Neural progenitor cell (in vitro differentiated cells): ENCODE measurements at places on chromosomes 4 and X. TPM values are rescaled to one million over a fixed set of nuclear protein-coding genes. Genes with fewer than 3 reads are reported as not detected.
A peak's percentile ranks its signal among the peaks of the same experiment; 100 is the strongest.

The SASH3 gene
- total RNA-seq = not detected in 2 replicates

The PRRG1 gene
- 6.9 and 8.7 TPM in 2 replicates for total RNA-seq

The UNC5C gene
- 0.15 and 0.39 TPM in 2 replicates for total RNA-seq

- no peak overlapping the region for H3K27ac ChIP-seq
- H3K4me1 ChIP-seq = no peaks in the 10 kb centered on the region
- H3K4me3 ChIP-seq = no peak overlapping the region
Measured at GRCh38 chr4:168565130-168565529, 68.3 kb downstream of the PALLD start.

The FGF13 gene
- 19.2 and 23.8 TPM in 2 replicates for total RNA-seq

The ARHGEF38 gene
- total RNA-seq = 0.28 and 0.37 TPM in 2 replicates

The NSUN7 gene
- 29.1 and 37.4 TPM in 2 replicates for total RNA-seq

The GIMD1 gene
- not detected in 2 replicates for total RNA-seq

DNA sequence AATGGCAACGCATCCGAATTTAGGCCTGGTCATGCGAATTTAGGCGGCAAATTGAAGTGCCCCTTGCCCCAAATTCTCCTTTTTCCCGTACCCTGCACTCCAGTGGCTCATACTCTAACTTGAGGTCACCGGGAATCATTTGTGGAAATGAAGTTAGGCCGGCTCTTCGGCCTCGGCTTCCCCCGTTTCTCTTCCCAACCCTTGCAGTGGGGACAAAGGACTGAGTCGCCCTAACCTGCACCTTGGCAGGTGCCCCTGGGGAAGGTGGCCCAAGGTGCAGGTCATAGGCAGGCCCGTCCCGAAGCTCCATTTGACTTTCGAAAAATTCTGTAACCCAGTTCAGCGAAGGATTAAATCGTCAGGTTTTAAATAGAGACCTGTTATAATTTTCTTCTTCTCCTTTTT lies 811 bp downstream of the SRD5A3 start:
- DNase-seq = no peak
- H3K4me3 ChIP-seq = peak overlapping the region; percentile 88
- peaks cover 13% of the 10 kb centered on the region for H3K27me3 ChIP-seq
- H3K27ac ChIP-seq = no peak overlapping the region

GRCh38 chrX:100654261-100654660 lies 10.3 kb downstream of the SRPX2 start:
- no peaks in the 10 kb centered on the region for H3K36me3 ChIP-seq
- no peaks in the 10 kb centered on the region for H3K4me1 ChIP-seq
- H3K4me3 ChIP-seq = no peak overlapping the region
- H3K27me3 ChIP-seq = no peaks in the 10 kb centered on the region
- no peak overlapping the region for H3K27ac ChIP-seq

- H3K4me3 ChIP-seq = no peak overlapping the region
- peaks cover 4% of the 10 kb centered on the region for H3K4me1 ChIP-seq
- H3K27me3 ChIP-seq = no peaks in the 10 kb centered on the region
- no peak overlapping the region for H3K27ac ChIP-seq
Measured at GRCh38 chr4:4590546-4590945, 48.7 kb upstream of the STX18 start.

DNA sequence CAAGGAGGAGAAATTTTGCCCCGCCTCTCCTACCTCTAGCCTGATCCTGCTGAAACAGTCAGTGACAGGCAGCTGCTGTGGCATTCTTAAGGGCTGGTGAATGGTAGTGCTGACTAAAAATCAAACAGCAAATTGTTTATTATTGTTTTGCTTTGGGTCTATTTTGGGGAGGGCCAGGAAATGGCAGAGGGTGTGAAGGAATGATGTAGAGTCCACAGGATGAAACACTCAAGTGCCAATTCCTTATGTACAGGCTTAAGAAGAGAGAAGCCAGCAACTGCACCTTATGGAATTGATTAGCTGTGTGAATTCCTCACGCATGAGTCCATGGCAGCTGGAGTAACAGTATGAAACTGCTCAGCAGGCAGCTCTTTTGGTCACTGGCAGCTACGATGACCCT lies 39.7 kb downstream of the VEGFC start:
- no peaks in the 10 kb centered on the region for H3K27me3 ChIP-seq
- H3K36me3 ChIP-seq = no peaks in the 10 kb centered on the region
- peak; percentile 18 for DNase-seq
- H3K4me3 ChIP-seq = no peak overlapping the region

- H3K27ac ChIP-seq = no peak overlapping the region
- no peaks in the 10 kb centered on the region for H3K36me3 ChIP-seq
- DNase-seq = no peak
- H3K27me3 ChIP-seq = no peaks in the 10 kb centered on the region
Measured at GRCh38 chrX:39894683-39895082, 203.1 kb downstream of the BCOR start.

The PPARGC1A gene
- 1.7 and 6.6 TPM in 2 replicates for total RNA-seq

GRCh38 chr4:182695842-182696241 lies 221.3 kb downstream of the DCTD start:
- H3K4me1 ChIP-seq = peaks cover 9% of the 10 kb centered on the region
- H3K27ac ChIP-seq = no peak overlapping the region

The CXCL11 gene
- total RNA-seq = not detected in 2 replicates
